ENCODE measurements at places on chromosomes 7 and 10. TPM values are rescaled to one million over a fixed set of nuclear protein-coding genes. Genes with fewer than 3 reads are reported as not detected.
A peak's percentile ranks its signal among the peaks of the same experiment; 100 is the strongest.

- no peak for DNase-seq
- no peak overlapping the region for H3K4me3 ChIP-seq
- peaks cover 31% of the 10 kb centered on the region for H3K36me3 ChIP-seq
- no peaks in the 10 kb centered on the region for H3K4me1 ChIP-seq
- no peak overlapping the region for H3K27ac ChIP-seq
Observed at GRCh38 chr7:155995183-155995612, 182.9 kb upstream of the SHH start.

KIAA1217 gene
- total RNA-seq = 19.7 TPM

DNA sequence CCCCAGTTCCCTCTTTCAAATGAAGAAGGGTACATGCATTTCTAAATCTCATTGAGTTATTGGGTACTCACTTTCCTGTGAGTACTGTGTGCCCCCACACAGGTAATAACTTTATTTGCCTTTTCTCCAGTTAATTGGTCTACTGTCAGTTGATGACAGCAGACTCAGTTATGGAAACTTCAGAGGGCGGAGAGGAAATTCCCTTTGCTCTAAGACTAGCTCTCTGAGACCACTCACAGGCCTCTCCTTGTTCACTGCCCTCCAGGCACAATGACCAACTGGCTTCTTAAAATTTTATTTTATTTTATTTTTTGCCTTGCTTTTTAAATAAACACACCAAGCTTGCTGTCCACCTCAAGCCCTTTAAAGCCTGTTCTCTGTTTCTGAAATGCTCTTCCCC lies 235.8 kb upstream of the AOAH start:
- no peak for DNase-seq
- peaks cover 51% of the 10 kb centered on the region for H3K4me1 ChIP-seq
- no peaks in the 10 kb centered on the region for H3K27me3 ChIP-seq
- no peaks in the 10 kb centered on the region for H3K36me3 ChIP-seq
- H3K27ac ChIP-seq = no peak overlapping the region

SPDYE2B gene
- total RNA-seq = not detected

DNA sequence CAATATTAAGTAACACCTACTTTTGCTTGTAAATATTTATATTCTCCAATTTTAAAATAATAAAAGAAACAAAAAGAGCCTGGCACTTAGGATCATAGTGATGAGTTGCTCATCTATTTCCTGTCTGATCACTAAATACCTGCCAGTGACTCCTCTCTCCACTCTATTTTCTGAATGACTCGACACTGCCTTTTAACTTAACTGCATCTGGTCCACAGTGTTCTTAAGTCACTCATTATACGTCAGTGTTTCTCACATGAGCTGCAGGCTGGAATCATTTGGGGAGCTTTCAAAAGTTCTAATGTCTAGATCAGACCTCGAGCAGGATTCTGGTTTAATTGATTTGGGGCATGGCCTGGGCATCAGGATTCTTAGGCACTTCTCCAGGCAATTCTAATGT lies 78.0 kb upstream of the AGBL3 start:
- H3K27ac ChIP-seq = peak overlapping the region; percentile 11
- H3K36me3 ChIP-seq = no peaks in the 10 kb centered on the region
- no peaks in the 10 kb centered on the region for H3K27me3 ChIP-seq

DNA sequence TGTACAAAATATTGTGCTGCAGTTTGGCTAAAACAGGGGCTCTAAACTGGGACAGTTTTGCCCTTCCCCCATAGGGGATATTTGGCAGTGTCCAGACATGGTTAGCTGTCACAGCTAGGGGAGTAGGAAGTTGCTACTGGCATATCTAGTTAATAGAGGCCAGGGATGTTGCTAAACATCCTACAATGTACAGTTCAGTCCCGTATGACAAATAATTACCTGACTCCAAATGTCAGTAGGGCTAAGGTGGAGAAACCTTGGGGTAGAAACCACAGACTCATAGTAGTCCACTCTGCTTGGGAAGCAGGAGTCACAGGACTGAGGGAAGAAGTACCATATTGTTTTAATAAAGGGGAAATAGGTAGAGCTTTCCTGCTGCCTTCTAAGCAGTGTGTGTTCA lies 39.8 kb downstream of the WBP1L start:
- H3K4me1 ChIP-seq = peaks cover 44% of the 10 kb centered on the region
- no peak overlapping the region for H3K27ac ChIP-seq
- DNase-seq = no peak
- no peak overlapping the region for H3K4me3 ChIP-seq
- H3K27me3 ChIP-seq = no peaks in the 10 kb centered on the region

UNC5B gene
- total RNA-seq = 31.6 TPM

- no peaks in the 10 kb centered on the region for H3K27me3 ChIP-seq
- H3K27ac ChIP-seq = 0 out of 2 replicates have a peak overlapping the region, but pooled peaks have one; percentile 19
- no peak overlapping the region for H3K4me3 ChIP-seq
- DNase-seq = no peak
- H3K4me1 ChIP-seq = peaks cover 18% of the 10 kb centered on the region
Observed at GRCh38 chr10:86255405-86256251, 111.0 kb downstream of the GRID1 start.

EXOC4 gene
- total RNA-seq = 72.4 TPM

- no peak overlapping the region for H3K27ac ChIP-seq
- H3K4me3 ChIP-seq = no peak overlapping the region
- H3K27me3 ChIP-seq = no peaks in the 10 kb centered on the region
Observed at GRCh38 chr10:26064106-26064505, 130.1 kb downstream of the MYO3A start.

UBE2D1 gene
- total RNA-seq = 23.8 TPM

DNA sequence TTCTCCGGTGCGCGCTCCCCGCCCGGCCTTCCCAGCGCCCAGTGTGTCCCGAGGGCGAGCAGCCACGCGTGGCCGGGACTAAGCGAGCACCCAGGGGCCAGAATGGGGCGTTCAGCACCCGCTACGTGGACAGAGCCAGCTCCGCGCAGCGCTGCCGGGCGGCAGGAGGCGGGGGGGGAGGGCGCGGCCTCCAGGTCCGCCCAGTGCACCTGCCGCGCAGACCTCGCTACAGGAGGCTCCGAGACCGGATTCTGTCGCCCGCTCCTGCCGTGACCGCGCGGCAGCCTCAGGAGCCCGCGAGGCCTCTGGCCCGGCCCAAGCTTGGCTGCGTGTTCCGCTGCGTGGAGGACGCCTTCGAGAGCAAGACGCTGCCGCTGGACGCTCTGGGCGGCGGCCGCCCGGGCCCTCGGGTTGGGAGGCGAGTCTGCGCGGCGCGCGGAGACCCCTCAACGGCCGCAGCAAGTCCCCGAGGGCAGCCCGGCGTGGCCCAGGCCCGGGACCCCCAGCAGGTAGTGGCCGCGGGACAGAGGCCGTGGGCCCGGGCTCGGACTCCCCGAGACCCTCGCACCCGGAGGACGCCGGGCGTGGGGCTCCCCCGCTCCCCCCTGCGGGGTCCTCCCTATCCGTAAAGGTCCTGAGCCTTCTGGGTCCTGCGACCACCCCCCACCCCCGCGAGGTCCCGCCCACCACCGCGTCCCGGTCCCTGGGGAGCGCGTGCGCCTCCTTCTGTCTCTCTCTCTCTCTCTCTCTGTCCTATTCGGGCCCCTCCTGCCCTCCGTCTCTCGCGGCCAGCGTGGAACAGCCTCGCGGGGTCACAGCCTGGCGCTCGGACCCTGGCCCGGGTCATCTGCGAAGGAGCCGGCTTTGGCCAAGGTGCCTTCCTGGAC lies 904 bp upstream of the DPYSL4 start:
- DNase-seq = peak; percentile 69
- peaks cover 8% of the 10 kb centered on the region for H3K36me3 ChIP-seq
- H3K27ac ChIP-seq = no peak overlapping the region
- peaks cover 9% of the 10 kb centered on the region for H3K4me1 ChIP-seq
- peaks cover 63% of the 10 kb centered on the region for H3K27me3 ChIP-seq

GRCh38 chr10:49207113-49207512 lies 18.9 kb upstream of the TMEM273 start:
- DNase-seq = no peak
- H3K4me3 ChIP-seq = no peak overlapping the region
- H3K36me3 ChIP-seq = peaks cover 4% of the 10 kb centered on the region
- H3K27ac ChIP-seq = no peak overlapping the region
- H3K27me3 ChIP-seq = no peaks in the 10 kb centered on the region

HIP1 gene
- total RNA-seq = 86.3 TPM

- H3K27me3 ChIP-seq = peaks cover 3% of the 10 kb centered on the region
- no peak overlapping the region for H3K27ac ChIP-seq
- no peak for DNase-seq
Observed at GRCh38 chr7:44894888-44895580, 9.7 kb upstream of the PURB start.

DNA sequence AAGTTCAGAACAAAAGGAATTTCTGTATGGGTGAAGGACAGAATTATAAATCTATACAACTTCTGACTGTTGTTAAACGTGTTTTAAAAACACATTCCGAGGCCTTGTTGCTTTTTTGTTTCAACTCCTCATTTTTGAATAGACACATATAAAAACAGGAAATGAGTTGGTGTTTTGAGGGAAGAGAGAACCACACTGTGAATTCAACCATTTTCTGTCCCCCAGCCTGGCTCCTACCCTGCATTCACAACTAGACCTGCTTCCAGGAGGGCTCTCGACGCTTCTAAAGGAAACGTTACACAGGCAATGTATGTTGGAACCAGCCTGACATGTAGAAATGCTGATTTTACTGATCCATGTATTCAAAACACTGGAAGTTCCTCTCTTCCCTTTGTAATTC lies 76.5 kb downstream of the OR13A1 start:
- H3K36me3 ChIP-seq = no peaks in the 10 kb centered on the region
- no peak overlapping the region for H3K4me3 ChIP-seq
- H3K27ac ChIP-seq = no peak overlapping the region
- DNase-seq = no peak
- H3K27me3 ChIP-seq = no peaks in the 10 kb centered on the region

DNA sequence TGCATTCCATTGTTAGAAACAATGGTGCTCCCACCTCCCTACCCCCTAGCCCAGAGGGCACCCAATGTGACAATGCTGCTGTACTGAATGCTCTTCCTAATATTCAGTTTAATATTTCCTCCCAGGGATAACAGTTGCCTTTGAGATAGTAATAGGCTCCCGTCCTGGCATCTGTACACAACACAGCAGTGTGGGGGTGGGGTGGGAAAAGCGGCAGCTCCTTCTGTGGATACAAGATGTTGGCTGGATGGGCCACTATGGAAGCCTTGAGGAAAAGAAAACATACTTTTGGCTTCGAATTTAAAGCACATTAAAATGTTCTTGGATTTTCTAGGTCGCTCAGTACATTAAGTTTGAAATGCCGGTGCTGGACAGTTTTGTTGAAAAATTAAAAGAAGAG lies 9.2 kb upstream of the ZNF22 start:
- no peak overlapping the region for H3K27ac ChIP-seq
- peaks cover 13% of the 10 kb centered on the region for H3K36me3 ChIP-seq
- DNase-seq = no peak
- H3K27me3 ChIP-seq = no peaks in the 10 kb centered on the region
- H3K4me1 ChIP-seq = peaks cover 62% of the 10 kb centered on the region
- H3K4me3 ChIP-seq = no peak overlapping the region

- H3K4me3 ChIP-seq = no peak overlapping the region
- H3K27me3 ChIP-seq = no peaks in the 10 kb centered on the region
- no peak overlapping the region for H3K27ac ChIP-seq
- no peaks in the 10 kb centered on the region for H3K36me3 ChIP-seq
Observed at GRCh38 chr10:131750973-131751826, 149.6 kb upstream of the PPP2R2D start.

CRYGN gene
- 1.6 TPM for total RNA-seq

DNA sequence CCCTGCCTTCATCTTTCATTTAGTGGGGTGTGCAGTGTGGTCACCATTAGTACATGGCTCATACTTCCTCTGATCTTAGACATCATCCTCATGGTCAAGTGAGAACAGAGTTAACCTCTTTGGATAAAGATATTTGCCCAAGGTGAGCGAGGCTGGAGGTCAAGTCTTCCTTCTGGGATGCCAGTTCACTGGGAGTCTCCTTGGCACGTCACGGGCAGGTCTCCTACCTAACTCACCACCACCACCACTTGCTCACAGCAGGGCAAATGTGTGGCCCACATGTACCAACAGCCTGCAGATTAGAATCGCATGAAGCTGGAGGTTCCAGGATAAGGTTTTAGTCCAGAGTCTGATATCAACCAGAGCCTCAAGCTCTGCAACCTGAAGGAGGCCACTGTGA lies 164.6 kb downstream of the USP6NL start:
- DNase-seq = no peak
- no peaks in the 10 kb centered on the region for H3K36me3 ChIP-seq
- H3K4me3 ChIP-seq = no peak overlapping the region
- peaks cover 5% of the 10 kb centered on the region for H3K27me3 ChIP-seq
- H3K27ac ChIP-seq = 0 out of 2 replicates have a peak overlapping the region, but pooled peaks have one; percentile 12

GRCh38 chr7:7664291-7664690 lies 23.7 kb downstream of the UMAD1 start:
- peaks cover 28% of the 10 kb centered on the region for H3K4me1 ChIP-seq
- no peak for DNase-seq
- H3K36me3 ChIP-seq = peaks cover 5% of the 10 kb centered on the region
- H3K27ac ChIP-seq = no peak overlapping the region
- H3K27me3 ChIP-seq = no peaks in the 10 kb centered on the region

DNA sequence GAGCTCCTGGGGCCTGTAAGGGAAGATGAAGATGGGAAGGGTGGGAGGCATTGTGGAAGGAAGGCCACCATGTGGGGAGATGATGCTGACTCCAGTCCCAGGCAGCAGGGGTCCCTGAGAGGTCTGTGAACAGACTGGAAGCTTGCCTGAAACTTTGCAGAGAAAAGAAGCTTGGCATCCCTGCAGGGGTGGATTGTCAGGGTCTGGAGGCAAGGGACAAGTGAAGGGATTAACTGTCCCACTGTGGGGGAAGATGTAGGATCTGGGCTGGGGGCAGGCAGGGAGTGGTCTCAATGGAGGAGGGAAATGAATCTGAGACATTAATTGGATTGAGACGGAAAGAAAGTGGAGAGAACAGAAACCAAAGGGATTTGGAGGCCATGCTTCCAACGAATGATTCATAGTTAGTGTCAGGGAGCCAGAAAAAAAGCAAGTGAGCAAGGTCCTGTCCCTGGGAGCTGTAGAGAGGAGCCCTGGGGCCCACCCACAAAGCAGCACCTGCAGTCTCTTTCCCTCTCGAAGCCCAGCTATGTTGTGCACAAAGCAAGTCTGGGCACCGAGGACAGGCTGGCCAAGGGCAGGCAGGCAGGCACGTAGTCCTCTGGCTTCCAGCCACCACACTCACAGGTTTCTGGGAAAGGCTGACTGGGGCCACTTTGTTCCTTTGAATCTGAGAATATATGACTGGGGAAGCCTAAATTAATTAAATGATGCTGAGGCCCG lies 4.7 kb upstream of the SLC18A3 start:
- H3K4me3 ChIP-seq = no peak overlapping the region
- H3K27ac ChIP-seq = no peak overlapping the region
- H3K36me3 ChIP-seq = no peaks in the 10 kb centered on the region
- H3K27me3 ChIP-seq = peaks cover 85% of the 10 kb centered on the region

DNA sequence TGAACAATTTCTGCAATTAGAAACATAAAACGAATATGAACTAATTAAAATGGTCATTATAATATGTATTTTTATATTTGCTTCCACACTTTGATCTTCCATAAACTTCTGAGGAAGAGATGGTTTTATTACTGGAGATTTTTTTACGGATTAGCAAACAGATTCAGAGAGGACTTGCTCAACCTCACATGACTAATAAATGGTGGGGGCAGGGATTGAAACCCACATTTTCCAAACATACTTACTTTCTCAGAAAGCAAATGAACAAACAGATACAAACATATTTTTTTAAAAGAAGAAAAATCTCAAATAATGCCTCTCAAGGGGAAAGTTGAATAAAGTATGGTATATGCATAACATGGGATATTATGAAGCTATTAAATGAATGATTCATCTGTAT lies 18.3 kb downstream of the ANKMY2 start:
- H3K27ac ChIP-seq = no peak overlapping the region
- DNase-seq = no peak
- H3K27me3 ChIP-seq = no peaks in the 10 kb centered on the region
- peaks cover 5% of the 10 kb centered on the region for H3K4me1 ChIP-seq

SYT15B gene
- total RNA-seq = 0.32 TPM

Data from WTC11 (cell line).